ENCODE measurements at places on chromosomes 4 and X.

GRCh38 chrX:115147220-115147619, 42.0 kb upstream of the RBMXL3 start:
- no peak for DNase-seq

DNA sequence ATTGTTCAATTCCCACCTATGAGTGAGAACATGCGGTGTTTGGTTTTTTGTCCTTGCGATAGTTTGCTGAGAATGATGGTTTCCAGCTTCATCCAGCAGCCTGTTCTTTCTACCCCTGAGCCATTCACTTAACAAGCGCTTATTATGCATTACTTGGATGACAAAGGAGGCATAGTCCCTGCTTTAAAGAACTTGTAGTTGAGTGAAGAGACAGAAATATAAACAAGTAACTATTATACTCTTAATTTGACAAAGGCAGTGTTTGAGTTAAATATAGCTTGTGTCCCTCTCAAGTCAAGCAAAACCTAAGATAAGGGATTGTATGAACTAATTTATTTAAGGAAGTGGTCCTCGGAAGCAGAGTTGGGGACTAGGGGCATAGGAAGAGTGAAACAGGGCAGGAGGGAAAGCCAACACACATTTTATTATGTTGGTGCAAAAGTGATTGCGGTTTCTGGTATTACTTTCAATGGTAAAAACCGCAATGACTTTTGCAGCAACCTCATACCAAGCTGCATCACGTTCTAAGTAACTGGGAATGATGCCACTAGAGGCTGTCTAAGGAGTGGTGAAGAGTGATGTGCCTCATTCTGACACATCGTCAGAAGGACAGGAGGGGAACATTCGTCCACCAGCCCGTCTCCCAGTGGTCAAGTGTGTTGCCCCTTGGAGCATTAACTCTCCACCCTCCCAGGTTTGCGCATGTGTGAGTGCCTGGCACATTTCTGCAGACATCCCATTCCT, 41.8 kb downstream of the QDPR start:
- DNase-seq = no peak

- no peak for DNase-seq
These were observed 14.0 kb upstream of the FGF5 start for GRCh38 chr4:80252427-80252826.

DNA sequence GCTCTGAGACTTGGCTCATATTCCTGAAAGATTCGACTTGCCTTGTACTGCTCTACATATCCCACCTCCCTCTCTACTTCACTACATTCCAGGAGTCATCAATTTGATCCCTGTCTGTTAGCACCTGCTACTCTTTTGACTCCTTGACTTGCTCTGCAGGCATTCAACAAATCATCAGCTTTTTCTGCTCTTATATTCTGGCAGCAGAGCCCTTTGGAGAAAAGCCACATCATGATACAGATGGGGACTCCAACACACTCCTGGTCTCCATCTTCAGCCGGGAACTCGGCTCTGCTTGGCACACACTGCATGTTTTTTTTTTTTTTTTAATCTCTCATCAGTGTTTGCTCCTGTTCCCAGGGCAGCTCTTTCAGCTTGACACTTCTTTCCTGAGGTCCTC, 293.2 kb upstream of the LCORL start:
- no peak for DNase-seq

DNA sequence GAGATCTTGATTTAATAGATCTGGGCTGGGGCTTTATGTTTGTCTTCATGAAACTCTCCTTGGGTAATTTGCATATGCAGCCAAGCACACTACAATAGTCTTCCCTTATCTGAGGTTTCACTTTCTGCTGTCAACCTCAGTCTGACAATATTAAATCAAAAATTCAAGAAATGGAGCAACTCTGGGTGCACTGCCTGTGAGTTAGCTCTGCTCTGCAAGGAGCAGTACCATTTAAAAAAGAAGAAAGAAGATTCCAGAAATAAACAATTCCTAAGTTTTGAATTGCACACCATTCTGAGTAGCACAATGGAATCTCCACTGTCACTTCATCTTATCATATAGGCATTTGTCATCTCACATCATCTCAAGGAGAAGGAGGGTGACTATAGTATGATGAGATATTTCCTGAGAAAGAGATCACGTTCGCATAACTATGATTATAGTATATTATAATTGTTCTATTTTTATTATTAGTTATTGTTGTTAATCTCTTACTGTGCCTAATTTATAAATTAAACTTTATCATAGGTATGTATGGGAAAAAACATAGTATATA, 9.4 kb downstream of the FNIP2 start:
- no peak for DNase-seq

DNA sequence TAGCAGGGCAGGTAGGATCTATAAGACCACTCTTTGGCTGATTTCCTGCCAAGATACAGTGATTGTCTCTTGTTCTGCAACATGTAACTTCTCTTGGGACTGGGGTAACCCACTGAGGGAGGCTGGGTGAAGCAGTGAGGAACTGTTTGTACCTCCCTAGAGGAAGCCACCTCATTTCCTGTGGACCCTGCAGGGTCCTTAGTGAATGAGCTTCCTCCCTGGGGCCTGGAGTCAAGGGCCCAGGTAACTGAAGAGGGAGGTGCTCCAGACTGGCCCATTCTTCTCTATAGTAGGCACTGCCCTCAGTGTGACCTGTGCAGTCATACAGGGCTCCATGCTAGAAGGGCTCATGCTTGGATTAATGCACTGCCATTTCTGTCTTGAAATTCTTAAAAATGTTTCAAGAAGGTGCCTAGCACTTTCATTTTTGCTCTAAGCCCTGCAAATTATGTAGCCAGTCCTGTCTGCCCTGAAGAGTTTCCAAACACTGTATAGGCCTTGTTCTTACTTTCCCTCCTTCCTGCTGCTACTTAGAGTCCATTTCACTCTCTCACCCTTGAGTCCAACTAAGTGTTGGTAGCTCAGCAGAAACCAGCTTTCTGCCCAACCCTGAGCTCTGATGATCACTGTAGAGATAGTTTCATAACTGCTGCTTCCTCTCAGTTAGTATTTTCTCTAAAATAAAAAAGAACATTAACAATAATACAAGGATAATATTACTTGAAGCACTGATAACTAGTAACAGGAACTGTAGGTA, 8.5 kb upstream of the GRIA3 start:
- DNase-seq = no peak

Measured in activated gamma-delta T cell treated with anti-CD3 and anti-CD28 coated beads, Interleukin-2, amount 50 U/mL, for 16 hours (primary cell).